ENCODE measurements at places on chromosomes 13 and 19.

DNA sequence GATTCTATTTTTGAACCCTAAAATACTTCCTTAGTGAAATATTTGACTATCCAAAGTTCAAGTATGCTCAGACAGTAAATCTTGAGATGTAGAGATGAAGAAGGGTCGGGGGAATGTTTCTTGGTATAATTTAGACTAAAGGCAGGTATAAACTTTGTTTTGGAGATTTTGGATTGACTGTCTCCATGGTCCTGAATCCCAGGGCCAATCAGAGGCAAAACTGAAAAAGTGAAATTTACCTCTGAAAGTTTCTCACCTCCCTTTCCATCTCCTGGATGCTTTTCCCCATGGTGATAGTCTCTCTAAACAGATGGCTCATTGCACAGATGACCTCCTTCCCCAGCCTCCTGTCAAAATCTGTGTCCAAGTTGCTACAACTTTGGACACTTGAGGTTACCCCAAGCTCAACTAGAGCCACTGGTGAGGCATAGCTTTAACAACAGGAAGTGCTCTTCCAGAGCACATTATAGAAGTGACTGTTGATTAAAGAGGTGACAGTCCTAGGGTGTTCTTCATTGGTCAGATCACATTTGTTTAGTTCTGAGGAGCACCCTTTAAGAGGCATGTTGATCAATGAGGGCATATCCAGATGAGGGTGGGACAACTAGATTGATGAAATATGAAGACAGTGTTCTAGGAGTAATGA, 128.4 kb downstream of the AKAP11 start:
- no peak for DNase-seq

DNA sequence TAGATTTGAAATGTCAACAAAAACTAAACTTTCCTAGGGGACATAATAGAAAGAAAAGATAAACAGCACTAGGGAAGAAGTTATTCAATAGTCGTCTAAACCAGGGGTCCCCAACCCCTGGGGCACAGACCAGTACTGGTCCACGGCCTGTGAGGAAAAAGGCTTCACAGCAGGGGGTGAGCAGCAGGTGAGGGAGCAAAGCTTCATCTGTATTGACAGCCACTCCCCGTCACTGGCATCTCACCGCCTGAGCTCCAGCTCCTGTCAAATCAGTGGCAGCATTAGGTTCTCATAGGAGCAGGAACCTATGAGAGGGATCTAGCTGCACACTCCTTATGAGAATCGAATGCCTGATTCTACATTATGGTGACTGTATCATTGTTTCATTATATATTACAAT, 382.7 kb downstream of the MYO16 start:
- no peak for DNase-seq

DNA sequence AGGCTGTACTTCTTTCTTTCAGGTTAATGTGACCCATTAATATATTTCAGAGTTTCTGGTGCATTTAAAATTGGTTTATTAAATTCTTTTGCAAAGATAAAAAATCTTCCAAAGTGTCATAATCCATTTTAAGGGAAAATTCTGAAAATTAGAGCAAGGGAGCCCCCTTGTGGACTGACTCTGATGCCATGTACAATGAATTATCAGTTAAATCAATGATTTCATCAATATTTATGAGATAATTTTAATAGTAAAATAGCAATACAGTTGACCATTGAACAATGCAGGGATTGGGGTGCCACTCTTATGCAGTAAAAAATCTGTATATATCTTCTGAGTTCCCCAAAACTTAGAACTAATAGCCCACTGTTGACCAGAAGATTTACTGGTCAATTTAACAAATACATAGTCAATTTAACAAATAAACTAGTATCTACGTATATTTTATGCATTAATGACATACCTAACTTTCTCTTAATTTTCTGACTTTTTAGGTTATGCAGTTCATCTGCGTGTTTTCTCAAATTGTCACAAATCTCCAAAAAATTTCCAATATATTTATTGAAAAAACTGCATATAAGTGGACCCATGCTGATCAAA, 479.1 kb upstream of the MIR17HG start:
- no peak for DNase-seq

- no peak for DNase-seq
Observed at GRCh38 chr19:294341-294945, 3.2 kb upstream of the PLPP2 start.

GRCh38 chr13:79647533-79647932, 166.6 kb downstream of the NDFIP2 start:
- DNase-seq: no peak

DNA sequence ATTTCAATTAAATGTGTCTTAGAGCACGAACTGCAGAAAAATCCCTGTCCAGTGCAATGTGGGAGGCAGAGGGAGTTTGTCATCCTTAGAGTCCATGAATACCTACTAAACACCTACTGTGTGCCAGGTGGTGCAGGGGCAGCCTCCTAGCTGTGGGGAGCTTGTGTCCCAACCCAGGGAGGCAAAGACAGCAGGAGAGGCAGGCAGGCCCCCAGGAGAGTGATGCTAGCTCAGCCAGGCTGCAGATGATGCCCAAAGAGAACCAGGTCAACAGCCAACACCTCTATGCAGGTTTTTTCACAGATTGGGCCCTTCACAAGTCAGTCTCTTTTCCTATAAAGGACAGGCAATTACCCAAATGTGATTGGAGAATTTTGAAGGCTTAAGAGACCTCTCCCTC, 108.2 kb upstream of the UQCRFS1 start:
- DNase-seq: no peak

GRCh38 chr19:40726279-40726678, 9.4 kb downstream of the ITPKC start:
- no peak for DNase-seq

DNA sequence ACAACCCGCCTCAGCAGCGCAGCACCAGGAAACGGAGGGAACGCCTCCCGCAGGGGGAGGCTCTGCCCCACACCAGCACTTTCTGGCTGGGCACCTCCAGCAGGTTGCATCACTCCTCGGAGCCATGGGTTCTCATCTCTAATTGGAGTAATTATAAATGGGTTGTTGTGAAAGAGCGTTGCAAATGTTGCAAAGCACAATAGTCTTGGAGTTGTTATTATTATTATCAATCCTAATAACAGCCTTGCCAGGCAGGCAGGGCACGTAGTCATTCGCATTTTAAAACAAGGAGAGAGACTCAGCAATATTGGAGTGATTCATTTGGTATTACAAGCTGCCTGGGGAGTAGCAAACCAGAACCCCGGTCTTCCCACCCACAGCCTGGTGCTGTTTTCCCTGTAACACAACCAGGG, 108.6 kb upstream of the GJB6 start:
- no peak for DNase-seq

DNA sequence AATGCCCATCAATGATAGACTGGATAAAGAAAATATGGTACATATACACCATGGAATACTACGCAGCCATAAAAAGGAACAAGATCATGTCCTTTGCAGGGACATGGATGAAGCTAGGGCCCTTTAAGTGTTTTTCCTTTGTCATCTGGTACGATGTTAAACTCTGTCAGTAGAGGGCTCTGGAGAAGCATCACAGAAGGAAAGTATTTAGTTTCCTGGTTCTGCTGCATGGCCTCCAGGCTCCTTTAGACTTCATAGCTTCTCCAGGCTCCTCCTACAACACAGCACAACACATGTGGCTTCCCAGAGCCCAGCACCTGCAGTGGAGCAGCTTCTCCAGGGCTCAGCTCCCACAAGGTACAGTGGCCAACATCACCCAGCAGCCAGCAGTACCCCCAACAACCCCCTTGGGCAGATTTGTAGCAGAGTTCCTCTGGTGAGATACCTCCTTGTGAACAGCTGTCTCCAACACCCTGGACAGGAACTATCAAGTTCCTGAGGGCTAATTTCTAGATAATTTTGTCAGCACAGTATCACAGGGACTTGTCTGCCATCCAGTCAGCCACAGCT, 63.4 kb downstream of the KCTD12 start:
- no peak for DNase-seq
